ENCODE measurements at places on chromosomes 4 and X.

- DNase-seq: no peak
Measured at GRCh38 chrX:20112022-20112774, 4.5 kb downstream of the MAP7D2 start.

DNA sequence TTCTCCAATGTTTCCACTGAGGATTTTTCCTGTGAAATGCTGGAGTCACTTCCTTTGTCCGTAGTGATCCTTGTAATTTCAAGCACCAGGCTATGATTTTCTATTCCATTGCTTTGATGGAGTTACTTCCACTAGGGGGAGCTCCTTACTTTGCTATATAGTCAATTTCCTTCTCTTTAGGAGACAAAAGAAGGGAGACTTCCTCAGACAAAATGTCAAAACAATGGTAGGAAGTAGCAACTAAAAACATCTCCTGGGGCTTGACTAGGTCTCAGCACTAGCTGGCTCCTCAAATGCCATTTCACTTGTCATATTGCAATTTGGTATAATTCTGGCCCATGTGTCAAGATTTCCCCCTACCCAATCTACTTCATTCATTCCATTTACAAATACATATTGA lies 24.1 kb downstream of the ZCCHC12 start:
- no peak for DNase-seq

DNA sequence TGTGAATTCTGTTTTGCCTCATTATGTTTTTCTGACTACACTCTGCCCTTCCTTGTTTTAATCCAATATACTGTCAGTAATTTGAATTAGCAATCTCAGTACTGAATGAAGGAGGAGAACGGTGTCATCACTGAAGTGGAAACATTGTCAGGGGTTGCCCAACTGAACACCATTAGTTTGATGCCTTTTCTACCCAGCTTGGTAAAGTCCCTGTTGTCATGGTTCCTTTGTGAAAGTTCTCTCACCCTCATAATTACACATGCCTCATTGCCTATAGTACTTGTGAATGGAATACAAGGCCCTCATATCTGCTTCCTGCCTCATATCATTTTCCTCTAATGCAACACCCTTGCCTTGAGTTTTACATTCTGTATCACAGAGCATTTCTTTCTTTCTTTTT lies 76.9 kb downstream of the RRAGB start:
- DNase-seq: no peak

- DNase-seq: no peak
Measured at GRCh38 chr4:1381181-1381621, 25.0 kb downstream of the NKX1-1 start.

GRCh38 chr4:25670991-25671390 lies 15.3 kb downstream of the SLC34A2 start:
- DNase-seq: peak; percentile 35

GRCh38 chr4:85642356-85643100 lies 167.6 kb downstream of the ARHGAP24 start:
- no peak for DNase-seq

GRCh38 chrX:147522981-147523380 lies 388.7 kb upstream of the FMR1 start:
- no peak for DNase-seq

- DNase-seq: no peak
Measured at GRCh38 chr4:78720994-78721677, 55.0 kb upstream of the BMP2K start.

- DNase-seq: no peak
Measured at GRCh38 chrX:132022198-132022966, 720 bp upstream of the STK26 start.

DNA sequence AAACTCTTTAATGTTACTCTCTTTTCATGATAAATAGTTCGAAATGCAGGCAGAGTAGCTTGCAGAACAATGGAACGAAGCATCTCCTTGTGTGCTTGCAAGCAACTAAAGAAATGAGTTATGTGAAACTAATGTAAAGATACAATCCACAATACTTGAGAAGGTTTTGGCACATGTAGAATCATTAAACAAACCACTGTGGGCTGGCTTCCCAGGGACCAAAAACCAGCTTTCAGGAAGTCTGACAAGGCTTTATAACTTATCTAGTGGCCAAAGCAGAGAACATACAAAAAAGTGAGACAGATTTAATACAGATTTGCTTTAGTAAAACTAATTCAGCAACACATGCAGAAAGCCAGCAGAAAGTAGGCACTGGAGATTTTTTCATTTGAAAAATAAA lies 1673.8 kb upstream of the AGA start:
- no peak for DNase-seq

- no peak for DNase-seq
Measured at GRCh38 chr4:22573641-22574040, 57.8 kb upstream of the ADGRA3 start.

DNA sequence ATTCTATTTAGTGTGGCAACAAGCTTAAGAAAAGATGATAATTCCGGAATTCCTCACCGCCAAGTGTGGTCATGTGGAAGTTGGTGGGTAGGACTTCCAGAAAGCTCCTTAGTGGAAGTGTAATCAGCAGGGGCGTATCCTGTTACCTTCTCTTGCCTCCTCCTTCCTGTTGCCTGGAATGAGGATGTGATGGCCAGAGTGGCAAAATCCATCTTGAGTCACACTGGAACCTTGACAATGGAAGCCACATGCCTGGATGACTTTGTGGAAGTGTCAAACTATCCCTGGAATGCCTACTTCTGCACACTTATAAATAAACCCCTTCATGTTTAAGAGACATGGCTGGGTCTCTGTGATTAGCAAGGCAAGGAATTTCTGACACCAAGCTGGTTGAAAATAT lies 191.0 kb downstream of the PRDM5 start:
- no peak for DNase-seq

DNA sequence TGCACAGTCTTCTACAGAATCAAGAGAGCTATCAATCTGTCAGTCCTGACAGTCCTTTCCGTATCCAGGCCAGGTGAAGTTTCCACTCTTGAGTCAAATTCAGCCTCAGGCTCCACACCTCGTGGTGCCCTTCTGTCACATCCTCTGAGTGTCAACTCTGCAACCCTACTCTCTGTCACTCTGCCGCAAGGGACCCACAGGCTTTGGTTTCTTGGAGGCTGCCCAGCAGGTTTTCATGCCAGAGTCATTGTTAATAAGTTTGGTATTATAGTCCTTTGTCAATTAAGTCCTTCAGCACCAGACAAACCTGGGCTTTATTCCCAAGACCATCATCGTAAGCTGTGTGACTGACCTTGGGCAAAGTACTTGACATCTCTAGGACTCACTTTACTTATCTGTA lies 83.4 kb upstream of the KLHL13 start:
- DNase-seq: no peak

GRCh38 chr4:81424816-81425755 lies 46.6 kb downstream of the RASGEF1B start:
- DNase-seq: no peak

- DNase-seq: no peak
Measured at GRCh38 chr4:101411926-101412325, 64.6 kb upstream of the PPP3CA start.

DNA sequence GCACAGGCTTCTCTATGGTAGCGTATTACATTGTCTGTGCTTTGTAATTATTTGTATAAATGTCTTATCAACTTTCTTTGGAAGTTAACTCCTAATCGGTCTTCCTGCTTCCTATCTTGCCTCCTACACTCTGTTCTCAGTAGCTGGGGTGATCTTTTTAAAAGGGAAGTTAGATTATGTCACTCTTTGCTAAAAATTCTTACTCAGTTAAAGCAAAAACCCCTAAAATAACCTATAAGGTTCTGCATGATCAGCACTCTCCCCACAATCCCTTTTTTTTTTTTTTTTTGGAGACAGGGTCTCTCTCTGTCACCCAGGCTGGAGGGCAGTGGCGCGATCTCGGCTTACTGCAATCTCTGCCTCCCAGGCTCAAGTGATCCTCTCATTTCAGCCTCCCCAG lies 2.6 kb upstream of the PRPS1 start:
- DNase-seq: no peak

GRCh38 chr4:76449362-76449767 lies 14.3 kb downstream of the SHROOM3 start:
- no peak for DNase-seq

GRCh38 chr4:55372259-55372658 lies 23.5 kb upstream of the TMEM165 start:
- DNase-seq: no peak

DNA sequence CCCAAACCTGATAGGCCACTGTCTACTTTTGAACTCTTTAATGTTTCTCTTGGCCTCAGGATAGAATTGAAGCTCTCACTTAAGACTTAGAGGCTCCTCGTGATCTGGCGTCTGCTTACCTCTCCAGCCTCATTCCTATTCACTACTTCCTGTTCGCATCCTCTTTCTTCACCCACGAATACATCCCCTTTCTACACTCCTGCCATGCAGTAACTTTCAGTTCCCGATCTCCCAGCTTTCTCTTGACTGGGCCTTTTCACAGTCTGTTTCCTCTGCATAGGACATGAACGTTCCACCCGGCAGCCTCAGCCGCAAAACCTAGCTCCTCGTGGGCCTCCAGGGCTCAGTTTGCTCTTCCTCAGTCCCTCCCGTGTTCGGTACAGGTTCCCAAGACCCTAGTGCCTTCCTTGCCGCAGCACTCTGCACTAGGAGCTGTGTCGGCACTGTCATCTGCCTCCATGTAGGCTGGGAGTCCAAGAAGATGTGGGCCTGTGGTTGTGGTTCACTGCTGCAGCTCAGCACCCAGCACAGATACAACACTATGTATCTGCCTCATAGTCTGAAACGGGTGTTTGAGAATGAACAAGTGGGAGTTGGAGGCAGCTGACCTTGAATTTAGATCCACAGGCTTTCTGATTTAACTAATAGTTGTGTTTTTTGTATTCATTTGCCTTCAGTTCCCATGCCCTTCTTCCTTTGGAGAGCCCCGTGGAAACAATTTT lies 15.8 kb downstream of the RPL39 start:
- no peak for DNase-seq

DNA sequence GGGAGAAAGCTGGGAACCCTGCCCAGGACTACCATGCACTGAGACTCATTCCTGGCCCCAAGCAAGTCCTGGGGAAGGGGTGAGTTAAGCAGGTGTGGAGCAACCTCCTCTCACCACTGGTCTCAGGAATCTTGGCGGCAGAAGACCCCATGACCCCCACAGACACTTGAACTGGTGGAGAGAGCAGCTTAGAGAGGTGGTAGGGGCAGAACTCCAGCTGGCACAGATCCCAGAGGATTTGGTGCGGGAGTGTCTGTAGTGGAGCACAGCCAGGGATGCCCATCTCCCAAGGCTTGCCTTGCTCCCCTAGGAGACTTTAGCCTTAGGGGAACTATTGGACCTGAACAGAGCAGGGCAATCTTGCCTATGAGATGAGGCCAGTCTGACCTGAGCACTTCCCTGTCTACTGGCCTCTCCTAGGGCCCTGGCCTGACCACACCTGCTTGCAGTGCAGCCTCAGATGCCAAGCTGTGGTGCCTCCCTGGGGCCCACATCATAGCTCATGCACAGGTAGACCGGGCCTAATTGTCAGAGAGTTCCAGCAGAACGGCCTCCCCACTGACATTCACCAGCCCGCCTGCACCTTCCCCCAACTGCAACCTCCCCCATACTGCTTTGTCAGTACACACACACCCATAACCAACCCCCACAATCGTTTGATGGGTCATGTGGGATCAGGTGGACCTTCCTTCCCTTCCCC lies 78.0 kb downstream of the NAA11 start:
- no peak for DNase-seq

DNA sequence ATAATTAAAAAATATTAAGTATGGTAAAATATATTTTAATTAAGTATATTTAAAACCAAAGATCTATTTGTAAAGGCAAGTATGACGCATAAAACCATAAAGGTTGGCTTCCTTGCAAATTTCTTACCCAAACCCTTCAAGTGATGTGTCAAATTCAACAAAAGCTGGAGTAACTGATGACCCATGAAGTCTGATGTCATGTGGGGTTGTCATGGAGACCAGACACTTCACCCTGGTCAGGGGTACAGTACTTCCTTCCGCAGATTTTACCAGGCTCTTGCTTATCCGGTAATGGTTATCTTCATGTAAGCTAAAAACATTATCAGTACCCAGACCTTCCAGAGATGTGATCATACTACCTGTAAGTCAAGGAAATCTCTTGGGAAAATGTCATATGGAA lies 170.1 kb downstream of the WDFY3 start:
- no peak for DNase-seq

DNA sequence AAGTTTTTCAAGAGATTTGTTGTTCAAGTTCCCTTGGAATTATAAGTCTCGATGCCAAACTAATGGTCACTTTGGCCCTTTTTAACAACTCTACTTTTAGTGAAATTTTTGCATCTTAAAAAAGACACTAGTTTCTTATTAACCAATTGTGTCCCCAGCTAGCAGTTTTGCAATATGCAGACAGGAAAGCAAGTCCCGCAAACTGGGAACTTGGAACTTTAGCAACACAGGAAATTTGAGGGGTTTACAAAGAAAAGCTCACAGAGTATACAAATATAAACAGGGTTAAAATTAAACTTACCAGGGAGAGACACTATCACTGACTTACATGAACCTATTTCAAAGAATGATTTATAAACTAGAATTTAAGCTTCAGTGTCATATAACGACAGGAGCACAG lies 137.9 kb downstream of the ANK2 start:
- DNase-seq: no peak

GRCh38 chr4:54696649-54697048 lies 38.9 kb downstream of the KIT start:
- no peak for DNase-seq

Data from upper lobe of right lung (tissue), 1 donor.